Peyer's patch (tissue), 4 donors: ENCODE measurements at places on chromosomes 6 and 20. TPM values are rescaled to one million over a fixed set of nuclear protein-coding genes. Genes with fewer than 3 reads are reported as not detected.

DNA sequence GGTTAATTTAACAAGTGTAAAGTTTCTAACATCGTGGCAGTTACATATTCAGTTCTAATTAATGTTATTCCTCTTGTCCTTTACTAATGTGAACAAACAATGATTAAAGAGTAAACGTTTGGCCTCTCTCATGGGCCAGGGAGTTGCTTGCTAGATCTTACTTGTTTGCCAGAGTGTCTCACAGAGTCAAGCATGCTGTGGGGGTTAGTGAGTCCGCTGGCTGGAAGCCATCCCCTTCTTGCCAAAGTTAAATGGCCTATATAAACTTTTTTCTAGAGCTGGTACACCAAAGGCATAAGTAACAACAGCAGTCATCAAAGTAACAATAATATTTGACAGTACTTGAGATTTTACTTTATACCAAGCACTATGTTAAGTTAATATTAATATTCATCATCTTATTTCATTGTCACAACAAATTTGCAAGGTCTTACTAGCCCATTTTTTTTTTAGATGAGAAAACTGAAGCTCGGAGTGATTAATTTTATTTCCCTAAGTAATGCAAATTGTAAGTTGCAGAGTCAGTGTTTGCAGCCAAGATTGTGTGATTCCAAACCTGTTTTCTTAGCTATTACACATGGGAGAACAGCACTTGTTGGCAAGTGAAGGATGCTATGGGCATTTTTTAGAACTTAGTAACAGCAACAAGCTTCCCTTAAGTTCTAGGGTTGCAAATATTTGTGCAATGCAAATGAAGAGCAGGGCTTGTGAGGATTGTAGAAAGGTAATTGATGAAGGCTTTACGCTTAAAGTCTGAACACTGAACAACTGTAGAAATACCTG, 224.5 kb downstream of the RFPL4B start:
- DNase-seq = no peak

The TOP1 gene
- 34.4 TPM for total RNA-seq

DNA sequence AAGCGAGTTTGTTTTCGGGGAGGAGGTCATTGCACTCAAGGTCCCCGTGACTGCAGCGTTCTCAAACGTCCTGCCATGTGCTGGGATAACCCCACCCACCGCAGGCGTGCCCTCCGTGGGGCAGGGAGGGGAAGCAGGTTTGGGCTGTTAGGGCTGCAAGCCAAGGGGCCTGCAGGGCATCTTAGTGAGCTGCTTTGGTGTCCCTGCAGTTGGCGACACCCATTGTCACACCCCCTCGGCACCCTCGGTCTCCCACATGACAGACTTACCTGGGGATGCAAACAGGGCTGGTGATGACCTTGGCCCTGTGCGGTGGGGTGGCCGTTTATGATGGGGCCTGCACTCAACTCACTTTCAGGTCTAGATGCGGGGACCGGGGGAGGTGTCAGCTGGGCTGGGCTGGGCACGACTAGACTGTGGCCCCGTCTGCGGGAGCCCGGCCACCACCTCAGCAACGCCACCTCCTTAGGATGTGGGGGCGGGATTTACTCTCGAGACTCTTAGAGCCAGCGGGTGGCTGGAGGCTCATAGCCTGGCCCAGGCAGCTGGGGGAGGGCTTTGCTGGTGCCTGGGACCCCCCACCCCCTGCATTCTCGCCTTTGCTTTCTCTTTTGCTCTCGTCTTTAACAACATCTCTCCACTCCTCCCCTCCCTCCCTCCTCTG, 6.5 kb upstream of the GATA5 start:
- no peak for DNase-seq

The TRIM10 gene
- total RNA-seq = 5.6 TPM

- DNase-seq = no peak
Measured at GRCh38 chr6:66896415-66896814, 1189.4 kb upstream of the EYS start.

- no peak for DNase-seq
Measured at GRCh38 chr6:166581091-166581511, 5.4 kb downstream of the RAMACL start.

DNA sequence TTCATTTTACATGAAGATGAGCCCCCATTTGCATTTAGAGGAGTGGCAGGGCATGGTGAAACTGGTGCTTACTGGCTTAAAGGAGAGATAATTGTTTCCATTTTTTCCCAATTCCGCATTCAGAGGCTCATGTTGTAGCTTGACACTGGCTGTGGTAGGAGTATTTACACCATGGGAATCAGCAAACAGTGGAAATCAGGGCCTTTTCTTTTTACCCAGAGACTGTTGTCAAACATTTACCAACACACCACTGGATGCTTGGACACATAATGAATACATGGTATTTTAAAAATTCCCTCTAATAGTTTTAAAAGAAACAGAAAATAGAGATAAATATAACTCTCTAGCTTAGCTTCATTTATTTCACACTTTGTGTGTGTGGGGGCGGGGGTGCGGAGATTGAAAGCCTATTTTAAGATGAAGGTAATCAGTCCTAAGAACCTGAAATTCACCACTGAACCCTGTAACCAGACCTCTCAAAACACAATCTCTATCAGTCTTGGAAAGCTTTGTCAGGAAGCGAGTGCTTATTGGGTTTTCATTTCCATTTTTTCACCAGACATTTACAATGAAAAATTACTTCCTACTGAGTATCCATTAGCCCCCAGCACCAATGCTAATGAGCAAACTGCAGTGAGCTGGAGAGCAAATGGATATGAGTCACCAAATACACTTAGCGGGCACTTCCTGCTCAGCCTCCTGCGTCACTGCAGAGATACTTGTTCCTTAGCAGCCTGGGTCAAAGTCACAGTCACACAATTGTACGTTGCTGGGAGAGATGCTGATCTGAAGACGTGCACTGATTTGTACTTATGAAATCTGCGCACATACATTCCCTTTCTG, 532.0 kb downstream of the BCKDHB start:
- no peak for DNase-seq

The C6orf141 gene
- total RNA-seq = 8.6 TPM
